ENCODE measurements at places on chromosomes 4 and X.

- no peak for DNase-seq
Observed at GRCh38 chrX:24482823-24483415, 17.8 kb downstream of the PDK3 start.

GRCh38 chr4:156968479-156968984 lies 3.1 kb downstream of the PDGFC start:
- no peak for DNase-seq

DNA sequence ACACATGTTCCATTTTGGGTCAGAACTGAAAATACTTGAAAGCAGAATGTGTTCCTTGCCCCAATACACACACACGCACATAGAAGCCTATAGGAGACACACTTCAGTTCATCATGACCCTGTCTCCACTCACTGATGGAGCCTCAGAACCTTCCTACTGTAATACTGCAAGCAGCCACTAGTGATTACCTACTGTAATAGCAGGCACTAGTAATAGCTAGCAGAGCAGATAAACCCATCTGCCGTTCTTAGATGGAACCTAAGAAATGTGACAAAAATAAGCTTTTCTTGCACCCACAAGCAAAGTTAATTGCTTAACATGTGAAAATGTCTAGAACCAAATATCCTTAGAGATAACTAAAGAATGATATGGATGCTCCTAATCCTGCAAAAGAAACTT lies 13.6 kb downstream of the AMTN start:
- DNase-seq = no peak

DNA sequence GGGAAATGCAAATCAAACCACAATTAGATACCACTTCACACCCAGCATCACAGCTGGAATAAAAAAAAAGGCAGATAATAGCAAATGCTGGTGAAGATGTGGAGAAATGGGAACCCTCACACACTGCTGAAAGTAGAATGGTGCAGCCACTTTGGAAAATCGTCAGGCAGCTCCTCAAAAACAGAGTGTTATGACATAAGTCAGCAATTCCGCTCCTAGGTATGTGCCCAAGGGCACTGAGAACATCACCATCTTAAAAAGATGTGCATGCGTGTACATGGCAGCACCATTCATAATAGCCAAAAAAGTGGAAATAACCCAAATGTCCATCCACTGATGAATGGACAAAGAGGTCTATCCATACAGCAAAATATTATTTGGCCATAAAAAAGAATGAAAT lies 28.0 kb downstream of the HMX1 start:
- no peak for DNase-seq

DNA sequence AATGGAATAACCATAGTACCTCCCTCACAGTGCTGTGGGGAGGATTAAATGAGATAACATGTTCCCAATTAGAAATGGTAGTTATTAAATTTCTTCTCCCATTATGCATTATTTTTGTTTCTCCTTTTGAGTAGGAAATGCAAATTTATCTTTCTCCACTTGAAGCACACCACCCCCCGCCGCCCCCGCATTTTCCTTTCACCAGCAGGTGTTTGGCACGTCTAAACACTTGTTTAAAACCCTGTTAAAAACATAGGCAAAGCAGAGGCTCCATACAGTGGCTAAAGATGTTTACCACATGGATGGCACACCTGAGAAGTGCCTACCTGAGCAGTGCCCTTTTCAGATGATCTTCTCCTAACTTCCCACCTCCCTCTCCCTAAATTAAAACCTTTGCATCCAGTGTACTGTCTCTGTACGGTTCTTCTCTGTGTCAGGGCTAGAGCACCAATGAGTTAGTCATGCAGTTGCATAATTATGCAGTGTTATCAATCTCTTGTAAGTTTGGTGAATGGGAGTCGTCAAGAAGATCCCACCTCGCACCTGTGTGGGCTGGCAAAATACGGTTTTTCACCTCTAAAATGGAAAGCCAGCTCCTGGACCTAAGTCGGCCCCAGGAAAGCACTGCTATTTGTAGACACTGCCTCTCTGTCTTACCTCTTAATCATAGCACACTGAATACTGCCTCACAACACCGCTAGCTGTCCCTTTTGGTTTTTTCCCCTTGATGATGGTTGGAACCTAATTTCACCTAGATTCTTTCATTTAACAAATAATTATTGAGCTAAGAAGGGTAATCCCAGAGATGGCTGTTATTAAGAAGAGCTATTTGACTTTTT lies 122.0 kb downstream of the CT47B1 start:
- DNase-seq = no peak

DNA sequence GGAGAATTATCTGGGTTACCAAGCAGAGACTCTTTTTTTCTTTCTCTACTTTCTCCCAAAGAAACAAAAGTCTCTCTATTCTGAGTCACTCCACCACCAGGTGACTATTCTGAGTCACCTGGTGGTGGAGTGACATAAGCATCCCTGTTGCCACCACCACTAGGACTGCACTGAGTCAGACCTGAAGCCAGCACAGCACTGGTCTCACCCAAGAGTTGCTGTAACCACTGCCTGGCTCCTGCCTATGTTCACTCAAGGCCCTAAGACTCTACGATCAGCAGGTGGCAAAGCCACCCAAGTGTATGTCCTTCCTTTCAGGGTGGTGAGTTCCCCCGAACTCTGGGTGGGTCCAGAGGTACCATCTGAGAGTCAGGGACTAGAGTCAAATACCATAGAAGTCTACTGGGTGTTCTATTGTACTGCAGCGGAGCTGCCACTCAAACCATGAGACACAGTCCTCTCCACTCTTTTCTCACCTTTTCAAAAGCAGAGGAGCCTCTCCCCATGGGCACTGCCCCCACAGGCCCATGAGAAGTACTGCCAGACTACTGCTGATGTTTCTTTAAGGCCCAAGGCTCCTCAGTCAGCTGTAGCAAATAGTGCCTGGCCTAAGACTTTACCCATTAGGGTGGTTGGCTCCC lies 209.6 kb upstream of the IRS4 start:
- DNase-seq = no peak

GRCh38 chr4:184590196-184590595 lies 59.1 kb downstream of the CASP3 start:
- DNase-seq = no peak

DNA sequence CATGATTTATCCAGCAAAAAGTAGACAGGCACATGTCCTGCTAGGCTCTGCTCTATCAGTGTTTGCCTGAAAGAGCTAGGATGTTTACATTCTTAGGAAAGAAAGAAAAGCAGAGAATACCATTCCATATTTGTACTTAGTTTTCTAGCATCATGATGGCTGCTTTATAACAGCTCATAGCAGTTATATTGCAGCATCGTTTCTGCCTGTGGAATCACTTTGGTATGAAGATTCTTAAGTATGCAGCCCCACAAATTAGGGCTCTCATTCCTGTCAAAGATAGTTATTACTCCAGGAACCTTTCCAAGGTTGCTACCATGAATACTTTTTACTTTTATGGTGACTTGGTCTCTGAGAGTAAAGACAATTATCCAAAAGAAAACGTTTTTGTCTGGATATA lies 119.0 kb upstream of the MYOZ2 start:
- DNase-seq = no peak

- no peak for DNase-seq
Observed at GRCh38 chr4:153936121-153936520, 147.2 kb upstream of the SFRP2 start.

DNA sequence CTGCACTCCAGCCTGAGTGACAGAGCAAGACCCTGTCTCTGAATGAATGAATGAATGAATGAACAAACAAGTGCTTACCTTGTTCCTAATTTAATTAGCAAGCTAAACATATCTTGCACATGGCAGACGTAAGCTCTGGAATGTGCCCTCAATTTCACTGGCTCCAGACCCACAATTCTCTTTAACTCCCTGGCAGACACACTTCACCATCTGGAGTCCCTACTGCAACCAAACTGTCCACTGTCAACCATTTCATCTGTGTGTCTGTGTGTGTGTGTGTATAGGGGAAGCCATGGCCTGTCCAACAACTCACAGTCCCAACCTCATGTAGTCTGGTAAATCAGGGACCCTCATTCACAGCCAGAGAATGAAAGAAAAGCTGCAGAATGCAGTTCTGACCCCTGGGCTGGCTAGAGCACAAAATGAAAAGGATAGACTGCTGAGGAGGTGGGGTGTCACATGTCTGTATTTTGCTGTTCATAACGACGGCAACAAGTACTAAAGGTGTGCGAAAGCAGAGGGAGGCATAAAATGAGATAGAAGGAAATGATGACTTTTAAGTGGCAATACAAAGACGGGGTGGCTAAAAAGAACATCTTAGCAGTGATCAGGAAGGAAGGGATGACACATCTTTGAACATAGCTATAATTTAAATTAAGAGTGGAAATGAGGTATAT lies 114.1 kb downstream of the TSPAN5 start:
- no peak for DNase-seq

DNA sequence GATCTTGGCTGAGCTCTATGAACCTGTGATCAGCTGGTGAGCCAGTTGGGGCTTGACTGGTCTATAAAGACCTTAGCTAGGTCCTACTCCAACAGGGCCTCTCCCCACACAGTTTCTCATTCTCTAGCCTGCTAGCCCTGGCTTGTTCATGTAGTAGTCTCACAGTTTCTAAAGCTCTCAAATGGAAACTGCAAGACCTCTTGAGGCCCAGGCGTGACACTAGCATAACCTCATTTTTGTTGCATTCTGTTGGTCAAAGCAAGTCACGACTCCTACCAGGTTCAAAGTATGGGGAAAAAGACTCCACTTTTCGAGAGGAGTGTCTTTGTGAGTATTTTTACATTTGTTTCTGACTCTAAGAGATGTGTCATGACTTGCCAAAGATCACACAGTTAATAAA lies 50.9 kb downstream of the CEP44 start:
- no peak for DNase-seq

DNA sequence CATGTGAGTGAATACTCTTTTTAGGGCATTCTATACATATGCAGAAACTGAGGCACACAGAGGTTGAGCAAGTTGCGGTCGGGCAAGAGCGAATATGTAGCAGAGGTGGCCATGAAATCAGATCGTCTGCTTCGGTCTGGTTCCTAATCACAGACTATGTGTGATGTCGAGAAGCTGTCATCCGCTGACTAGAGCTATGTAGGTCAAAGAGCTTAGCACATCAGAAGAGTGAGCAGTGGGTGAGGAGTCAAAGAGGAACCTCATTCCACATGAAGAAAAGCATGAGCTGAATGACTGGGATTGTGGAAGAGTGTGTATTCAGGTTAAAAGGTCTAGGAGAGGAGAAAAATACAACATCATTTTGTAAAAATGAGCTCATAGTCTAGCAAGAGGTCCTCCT lies 19.0 kb downstream of the GAB3 start:
- no peak for DNase-seq

GRCh38 chrX:111507933-111508332 lies 3.5 kb upstream of the SERTM2 start:
- no peak for DNase-seq

DNA sequence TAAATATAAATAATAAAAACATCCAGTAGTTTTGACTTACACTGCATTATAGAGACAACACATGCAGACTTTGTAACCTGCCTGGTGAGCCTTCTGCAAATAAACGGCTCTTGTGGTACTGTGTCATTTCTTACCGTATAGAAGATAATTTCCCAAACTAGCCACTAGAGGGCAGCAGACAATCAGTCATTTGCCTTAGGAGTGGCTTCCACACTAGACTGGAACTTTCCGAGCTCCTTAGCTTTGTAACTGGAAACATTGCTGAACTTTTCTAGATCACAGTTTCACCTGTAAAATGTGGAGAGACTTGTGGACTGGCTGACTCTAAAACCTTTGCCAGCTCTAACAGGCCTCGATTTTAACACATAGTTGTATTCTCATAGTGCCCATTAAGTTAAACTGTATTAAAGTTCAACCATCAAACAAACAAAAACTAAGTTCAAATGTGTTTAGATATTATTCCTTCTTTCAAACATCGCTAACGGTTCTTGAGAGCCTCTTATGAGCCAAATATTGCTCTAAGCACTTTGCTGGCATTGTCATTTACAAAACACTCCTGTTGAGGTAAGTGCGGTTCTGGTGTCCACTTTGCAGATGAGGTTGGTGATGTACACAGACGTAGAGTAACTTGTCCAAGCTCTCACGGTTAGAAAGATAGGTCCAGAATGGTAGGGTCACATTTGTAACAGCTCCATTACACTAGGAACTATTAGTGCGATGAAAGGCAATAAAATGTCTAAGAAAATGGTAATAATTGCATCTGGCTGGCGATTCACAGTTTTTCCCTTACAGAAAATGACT lies 345.5 kb downstream of the ANK2 start:
- DNase-seq = no peak

GRCh38 chr4:1247864-1248244 lies 1.1 kb downstream of the CTBP1 start:
- DNase-seq = peak; percentile 20

DNA sequence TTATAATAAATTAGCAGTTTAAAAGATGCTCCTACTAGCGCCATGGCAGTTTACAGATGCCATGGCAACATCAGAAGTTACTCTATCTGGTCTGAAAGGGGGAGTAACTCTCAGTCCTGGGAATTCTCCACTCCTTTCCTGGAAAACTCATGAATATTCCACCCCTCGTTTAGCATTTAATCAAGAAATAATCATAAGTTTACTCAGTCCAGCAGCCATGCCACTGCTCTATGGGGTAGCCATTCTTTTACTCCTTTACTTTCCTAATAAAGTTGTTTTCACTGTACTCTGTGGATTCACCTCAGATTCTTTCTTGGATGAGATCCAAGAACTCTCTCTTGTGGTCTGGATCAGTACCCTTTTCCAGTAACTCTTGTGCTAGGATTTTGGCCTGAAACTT lies 52.3 kb downstream of the GUCY1B1 start:
- no peak for DNase-seq

DNA sequence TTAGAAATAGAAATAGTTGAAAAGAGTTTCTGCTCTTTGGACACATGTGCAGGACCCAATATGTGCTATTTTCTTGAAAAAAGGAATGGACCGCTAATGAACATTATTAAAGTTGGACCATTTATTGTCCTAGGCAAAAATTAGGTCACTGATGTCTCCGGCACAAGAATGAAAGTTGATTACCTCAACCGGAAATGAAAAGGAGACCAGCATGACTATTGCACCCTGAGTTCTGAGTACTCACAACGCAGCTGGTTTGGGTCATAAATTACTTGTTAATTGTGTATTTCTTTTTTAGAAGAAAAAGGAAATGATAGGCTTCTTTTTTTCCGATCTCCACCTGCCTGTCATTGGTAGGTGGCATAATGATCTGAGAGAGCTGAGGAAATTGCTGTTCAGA lies 232.7 kb downstream of the ARHGAP24 start:
- no peak for DNase-seq

DNA sequence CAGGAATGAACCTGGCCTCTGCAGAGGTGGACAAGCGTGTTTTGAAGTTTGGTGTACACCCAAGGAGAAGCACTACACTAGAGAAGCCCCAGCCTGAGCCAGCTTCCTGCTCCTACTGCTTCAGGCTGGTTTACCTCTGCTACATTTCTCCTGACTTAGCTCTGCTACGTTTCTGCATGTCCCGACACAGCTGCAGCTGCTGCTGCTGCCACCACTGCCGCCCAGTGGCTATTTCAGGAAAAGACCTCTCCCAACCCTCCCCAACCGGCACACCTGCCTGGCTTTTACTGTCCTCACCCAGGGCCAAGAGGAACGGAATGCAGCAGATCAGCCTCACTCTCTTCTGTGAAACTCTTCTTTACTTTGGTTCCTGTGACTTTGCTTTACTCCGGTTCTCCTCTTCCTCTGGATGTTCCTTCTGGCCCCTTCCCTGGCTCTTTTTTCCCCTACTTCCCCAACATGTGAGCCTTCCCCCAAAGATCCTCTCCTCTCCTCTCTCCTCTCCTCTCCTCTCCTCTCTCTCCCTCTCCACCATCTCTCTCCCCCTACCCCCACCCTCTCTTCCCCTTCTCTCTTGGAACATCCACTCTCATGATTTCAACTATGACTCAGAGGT lies 3.1 kb upstream of the P2RY4 start:
- no peak for DNase-seq

All from stimulated activated CD8-positive, alpha-beta memory T cell treated with anti-CD3 and anti-CD28 coated beads, Interleukin-15, amount 100 ng/mL, for 24 hours (primary cell).